ENCODE measurements at places on chromosomes 1 and 21.
A peak's percentile ranks its signal among the peaks of the same experiment; 100 is the strongest.

- no peak for DNase-seq
Measured at GRCh38 chr21:36918291-36918690, 48.2 kb downstream of the HLCS start.

- peak; percentile 96 for DNase-seq
Measured at GRCh38 chr1:225923692-225924555, at the start of gene PYCR2. Gene PYCR2 (minus strand): TSS chr1:225924250. CDS start chr1:225924110, 140 bp downstream.

DNA sequence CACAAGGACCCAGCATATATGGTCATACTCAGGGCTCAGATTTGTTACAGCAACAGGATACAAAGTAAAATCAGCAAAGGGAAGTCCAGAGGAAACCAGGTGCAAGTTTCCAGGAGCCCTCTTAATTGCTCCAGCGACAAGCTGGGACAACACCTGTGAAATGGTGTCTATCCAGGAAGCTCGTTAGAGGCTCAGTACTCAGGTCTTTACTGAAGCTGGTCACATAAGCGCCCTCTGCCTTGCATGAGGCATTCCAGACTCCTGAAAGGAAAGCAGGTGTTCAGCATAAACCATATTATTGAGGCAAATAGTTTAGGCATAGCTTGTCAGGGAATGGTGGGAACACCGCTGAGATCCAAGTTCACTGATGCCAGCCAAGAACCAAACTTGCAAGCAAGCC lies 231.0 kb downstream of the SLC35F3 start:
- DNase-seq = peak; percentile 73

DNA sequence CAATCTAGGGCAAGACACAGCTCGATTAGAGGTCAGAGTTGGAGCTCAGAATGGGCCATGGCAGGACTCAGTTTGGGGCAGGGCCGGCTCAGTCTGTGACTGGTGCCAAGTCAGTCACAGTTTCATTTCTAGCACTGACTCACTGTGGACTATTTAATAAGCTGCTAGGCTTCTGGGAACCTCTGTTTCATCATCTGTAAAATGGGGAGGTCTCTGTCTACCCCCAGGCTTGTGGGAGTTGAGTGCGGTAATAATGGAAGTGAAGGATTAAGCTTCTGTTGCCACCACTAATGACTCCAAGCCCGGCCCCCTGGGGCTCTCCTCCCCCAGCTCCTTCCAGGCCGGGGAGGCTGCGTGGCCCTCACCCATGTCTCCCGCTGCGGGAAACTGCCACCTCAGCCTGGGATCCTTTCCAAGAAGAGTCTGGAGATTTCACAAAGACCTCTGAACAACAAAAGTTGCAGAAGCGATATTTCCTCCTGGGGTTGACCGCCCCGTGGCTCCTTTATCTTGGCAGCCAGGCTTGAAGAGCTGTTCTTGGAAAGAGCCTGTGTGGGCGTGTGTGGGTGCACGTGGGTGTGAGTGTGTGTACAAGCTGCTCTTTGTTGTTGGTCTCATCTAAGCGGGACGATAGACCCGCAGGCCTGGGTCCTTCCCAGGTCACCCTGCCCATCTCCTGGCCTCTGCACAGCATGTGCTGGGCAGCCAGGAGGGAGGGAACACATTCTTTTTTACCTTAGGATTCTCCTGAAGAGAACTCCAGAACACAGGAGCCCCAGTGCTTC lies 29.1 kb downstream of the KNCN start:
- DNase-seq = no peak

DNA sequence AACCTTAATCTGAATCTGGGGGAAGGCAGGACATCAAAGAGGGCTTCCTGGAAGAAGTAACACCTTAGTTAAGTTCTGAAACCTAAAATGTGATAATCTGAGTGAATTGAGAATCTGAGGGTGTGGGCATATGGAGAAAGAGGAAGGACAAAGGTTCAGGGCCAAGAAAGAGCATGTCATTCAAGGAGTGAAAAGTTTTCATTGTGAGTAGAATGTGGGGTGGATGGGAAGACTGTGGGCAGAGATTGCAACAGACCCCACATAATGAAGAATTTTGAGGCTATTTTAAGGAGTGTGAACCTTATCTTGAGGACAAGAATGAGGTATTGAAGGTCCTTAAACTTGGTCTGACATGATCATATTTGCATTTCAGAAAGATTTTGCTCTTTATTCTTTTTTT lies 227.2 kb downstream of the PTGER3 start:
- no peak for DNase-seq

DNA sequence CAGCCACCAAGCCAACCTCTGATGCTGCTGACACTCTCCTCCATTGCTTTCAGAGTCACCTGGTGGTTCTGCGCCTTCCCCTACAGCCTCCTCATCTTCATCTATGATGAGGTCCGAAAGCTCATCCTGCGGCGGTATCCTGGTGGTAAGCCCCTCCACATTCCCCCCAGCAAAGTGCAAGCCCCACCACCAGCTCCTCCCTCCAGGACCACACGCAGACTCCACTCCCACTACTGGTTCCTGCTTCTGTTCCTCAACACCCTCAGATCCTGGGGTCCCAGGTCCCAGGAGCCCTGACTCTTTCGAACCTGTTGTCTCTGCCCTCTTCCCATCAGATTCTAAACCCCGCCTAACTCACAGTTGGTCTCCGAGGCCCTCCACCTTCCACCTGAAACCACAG lies 11.6 kb upstream of the ATP1A4 start:
- DNase-seq = no peak

GRCh38 chr1:176799327-176799726 lies 336.4 kb downstream of the PAPPA2 start:
- no peak for DNase-seq

GRCh38 chr1:4595341-4596225 lies 58.8 kb upstream of the AJAP1 start:
- no peak for DNase-seq

DNA sequence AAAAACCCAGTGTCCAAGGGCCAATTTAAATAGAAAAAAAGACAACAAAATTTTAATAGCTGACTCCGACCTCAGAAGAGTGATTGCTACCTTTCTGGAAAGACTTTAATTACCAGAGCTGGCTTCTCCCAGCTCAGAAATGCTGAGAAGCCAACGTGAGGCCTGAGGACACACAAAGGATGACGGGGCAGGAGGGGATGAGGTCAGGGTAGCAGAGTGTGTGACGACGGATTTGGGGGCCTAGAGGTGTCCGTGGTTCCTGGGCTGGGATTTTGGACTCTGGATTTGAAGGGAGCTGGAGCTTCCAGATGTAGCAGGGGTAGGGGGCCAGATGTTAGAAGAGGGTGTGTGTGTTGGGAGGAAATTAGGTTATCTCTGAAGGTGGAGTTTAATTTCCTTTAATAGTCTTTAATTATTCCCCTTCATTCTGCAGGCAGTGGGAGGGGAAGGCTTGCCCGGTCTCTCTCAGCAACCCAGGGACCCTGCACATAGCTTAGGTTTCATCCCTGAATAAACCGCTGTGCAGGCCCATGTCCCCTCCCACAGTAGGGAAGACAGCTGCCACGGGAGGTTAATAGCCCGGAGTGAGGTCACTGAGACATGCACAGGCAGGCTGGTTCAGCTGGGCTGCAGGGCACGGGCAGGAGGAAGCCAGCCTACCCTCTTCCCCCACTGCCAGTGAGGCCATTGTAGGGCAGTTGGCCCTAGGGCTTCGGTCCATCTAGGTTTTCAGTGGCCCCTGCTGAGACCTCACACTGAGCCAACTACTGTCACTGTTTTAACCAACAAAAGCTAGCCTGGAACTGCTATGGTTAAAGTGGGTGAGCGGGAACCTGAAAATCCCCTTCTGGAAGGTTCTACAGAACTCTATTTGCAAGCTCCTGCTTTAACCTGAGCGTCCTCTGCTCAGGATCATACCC lies 3.8 kb upstream of the PADI3 start:
- DNase-seq = peak; percentile 77

DNA sequence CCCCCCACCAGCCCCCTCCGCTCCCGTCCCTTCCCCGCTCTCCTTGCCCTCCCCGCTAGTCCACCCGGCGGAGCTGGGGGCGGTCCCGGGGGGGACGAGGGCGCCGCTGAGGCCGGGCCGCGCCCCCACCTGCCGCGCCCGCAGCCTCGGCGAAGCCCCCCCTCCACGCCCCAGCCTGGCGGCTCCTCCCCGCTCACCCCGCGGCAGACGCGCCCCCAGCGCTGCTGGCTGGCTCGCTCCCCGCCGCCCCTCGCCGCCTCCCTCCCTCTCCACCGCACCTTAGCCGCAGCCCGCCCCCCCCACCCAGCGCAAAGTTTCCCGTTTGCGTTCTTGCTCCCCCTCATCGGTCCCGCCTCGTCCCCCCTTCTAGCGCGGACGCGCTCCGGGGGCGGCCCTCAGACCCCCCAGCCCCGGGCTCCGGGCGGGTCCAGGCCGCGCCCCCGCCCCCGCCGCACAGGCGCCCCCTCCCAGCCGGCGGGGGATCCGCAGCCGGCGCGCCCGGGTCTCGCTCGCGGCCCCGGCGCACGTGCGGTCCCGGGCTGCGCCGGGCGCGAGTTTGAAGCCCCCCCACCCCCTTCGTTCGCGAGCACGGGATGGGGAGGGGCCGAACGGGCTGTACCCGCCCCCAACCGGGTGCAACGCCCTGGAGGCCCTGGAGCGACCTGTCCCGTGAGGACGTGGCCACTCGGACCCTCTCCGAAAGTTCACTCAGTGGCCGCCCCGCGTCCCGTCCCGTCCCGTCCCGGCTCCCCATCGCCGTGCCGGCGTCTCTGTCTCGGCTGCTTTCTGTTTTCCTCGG lies 623 bp downstream of the PTPRF start:
- DNase-seq = peak; percentile 56

DNA sequence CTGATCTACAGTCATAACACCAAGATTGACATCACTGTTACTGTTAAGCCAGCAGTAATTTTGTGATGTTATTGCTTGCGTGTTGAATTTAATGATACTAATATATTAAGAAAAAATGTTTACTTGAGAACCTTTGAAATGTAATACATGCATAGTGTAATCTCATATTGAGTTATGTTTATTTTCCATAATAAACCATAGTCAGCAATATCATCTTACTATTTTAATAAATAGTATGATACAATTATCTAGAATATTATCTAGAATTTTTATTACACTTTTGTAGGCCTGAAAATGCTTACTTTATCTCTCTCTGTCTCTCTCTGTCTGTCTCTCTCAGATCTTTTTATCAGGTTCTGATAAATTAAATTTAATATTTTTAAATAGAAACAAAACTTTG lies 843.1 kb downstream of the KCNT2 start:
- DNase-seq = no peak

GRCh38 chr1:217134857-217135568 lies 411.8 kb upstream of the ESRRG start:
- no peak for DNase-seq

DNA sequence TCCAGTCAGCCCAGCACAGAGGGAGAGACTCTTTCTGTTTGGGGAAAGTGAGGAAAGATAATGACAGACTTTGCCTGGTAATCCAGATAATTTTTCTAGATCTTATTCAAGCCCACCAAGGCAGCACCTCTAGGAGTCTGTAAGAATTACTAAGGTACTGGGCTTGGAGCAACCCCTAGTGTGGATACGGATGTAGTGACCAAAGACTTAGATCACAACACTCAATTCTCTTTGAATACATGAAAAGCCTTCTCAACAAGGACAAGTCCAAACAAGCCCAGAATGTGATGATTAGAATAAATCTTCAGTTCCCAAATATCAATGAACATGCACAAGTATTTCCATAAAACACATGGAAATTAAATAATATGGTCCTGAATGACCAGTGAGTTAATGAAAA lies 206.9 kb downstream of the MRPL39 start:
- DNase-seq = no peak

- no peak for DNase-seq
Measured at GRCh38 chr21:40881767-40882166, 34.8 kb upstream of the DSCAM start.

GRCh38 chr1:160797861-160798273 lies 1.9 kb downstream of the LY9 start:
- no peak for DNase-seq

- no peak for DNase-seq
Measured at GRCh38 chr1:20511518-20512428, 3.8 kb upstream of the MUL1 start.

- no peak for DNase-seq
Measured at GRCh38 chr1:12798911-12799310, 7.7 kb downstream of the PRAMEF1 start.

DNA sequence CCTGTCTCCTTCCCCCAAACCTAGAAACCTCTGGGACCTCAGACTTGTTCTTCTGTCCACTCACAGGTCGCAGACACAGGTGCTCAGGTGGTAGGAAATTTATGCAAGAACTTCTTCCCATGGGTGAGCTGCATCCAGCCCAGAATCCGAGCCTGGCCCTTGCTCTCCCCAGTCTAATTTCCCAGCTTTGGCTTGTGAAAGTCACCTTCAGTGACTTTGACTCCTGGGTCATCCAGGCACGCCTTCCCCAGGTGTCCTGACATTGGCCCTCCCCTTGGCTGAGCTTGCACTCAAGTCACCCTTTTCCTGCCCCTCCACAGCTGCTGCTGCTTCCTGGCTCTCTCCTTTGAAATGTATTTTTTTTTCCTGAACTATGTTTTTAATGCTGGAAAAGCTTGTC lies 6.6 kb downstream of the IPO13 start:
- DNase-seq = peak; percentile 75

- no peak for DNase-seq
Measured at GRCh38 chr1:167328306-167328815, 107.7 kb downstream of the POU2F1 start.

- DNase-seq = no peak
Measured at GRCh38 chr1:215118081-215118480, 35.5 kb downstream of the KCNK2 start.

- no peak for DNase-seq
Measured at GRCh38 chr1:222620566-222620965, 2.7 kb downstream of the MIA3 start.

GRCh38 chr1:204258213-204259115 lies 44.7 kb upstream of the GOLT1A start:
- DNase-seq = no peak

DNA sequence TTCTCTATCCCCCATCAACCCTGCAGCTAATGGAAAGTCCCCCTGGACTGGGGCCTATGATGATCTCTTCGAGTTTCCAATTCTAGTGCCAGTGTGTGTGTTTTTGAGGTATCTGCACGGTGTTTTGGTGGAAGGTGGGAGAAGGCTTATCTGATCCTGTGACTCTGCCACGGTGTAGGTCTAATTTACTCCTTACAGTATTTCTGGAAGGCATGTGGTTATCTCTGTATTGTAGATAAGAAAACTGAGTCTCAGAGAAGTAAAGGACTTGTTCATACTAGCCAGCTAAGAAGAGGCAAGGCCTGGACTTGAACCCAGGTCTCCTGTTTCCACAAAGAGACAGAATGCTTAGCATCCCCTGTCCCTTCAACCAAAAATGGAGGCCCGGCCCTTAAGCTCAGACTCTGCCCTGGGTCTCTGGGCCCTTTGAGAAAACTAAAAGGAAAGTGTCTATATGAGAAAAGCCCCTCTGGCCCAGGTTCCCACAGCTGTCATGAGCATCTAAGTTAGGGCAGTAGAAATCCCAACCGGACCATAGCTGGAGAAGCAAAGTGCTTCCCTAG lies 20.3 kb downstream of the RIMS3 start:
- no peak for DNase-seq
